ENCODE measurements at places on chromosomes 6 and 20. TPM values are rescaled to one million over a fixed set of nuclear protein-coding genes. Genes with fewer than 3 reads are reported as not detected.

BMP5 gene
- total RNA-seq = not detected

SAPCD1 gene
- total RNA-seq = 2.2 TPM

FAM209A gene
- total RNA-seq = not detected

DDX39B gene
- 412 TPM for total RNA-seq

MBOAT1 gene
- 7.1 TPM for total RNA-seq

TMEM200A gene
- 17.1 TPM for total RNA-seq

TREM2 gene
- not detected for total RNA-seq

SIRPA gene
- 50.2 TPM for total RNA-seq

CCN6 gene
- 1.5 TPM for total RNA-seq

TMEM242 gene
- total RNA-seq = 6.7 TPM

- no peak for DNase-seq
Observed at GRCh38 chr6:160513836-160514235, 150.2 kb downstream of the LPA start.

DNA sequence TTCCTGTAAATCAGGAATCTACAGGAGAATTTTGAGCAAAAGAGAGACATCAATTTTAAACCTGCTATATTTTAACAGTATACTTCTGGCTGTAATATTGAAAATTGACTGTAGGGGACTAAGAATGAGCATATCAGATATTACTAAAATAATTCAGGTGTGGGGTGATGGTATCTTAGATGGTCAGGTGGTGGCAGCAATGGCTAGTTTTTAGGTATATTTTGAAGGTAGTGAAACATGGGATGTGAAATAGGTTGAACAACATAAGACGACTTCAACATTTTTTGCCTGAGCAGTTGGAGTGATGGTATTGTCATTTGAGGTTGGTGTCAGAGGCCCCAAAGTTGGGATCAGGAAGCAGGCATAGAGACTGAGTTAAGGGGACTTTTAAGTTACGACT is 32.1 kb downstream of the FAM83B start:
- DNase-seq = no peak

- no peak for DNase-seq
Observed at GRCh38 chr6:138486249-138487101, 12.8 kb downstream of the NHSL1 start.

DNA sequence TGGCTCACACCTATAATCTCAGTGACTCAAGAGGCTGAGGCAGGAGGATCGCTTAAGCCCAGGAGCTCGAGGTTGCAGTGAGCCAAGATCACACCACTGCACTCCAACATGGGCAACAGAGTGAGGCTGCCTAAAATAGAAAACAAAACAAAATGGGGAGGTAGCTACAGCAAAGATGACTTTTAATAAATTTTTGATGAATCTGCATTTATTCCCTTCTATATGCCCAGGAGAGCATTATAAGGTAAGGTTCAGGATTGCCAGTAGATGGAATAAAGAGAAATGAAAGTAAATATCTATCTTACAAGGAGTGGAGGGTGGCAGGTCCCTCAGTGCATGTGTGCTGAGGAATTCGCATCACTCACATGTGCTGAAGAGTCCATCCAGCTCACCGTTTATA is 24.2 kb downstream of the UNC5CL start:
- no peak for DNase-seq

- peak; percentile 62 for DNase-seq
Observed at GRCh38 chr6:112281821-112282615, 27.7 kb upstream of the LAMA4 start.

- DNase-seq = no peak
Observed at GRCh38 chr20:49712996-49713752, 504 bp downstream of the B4GALT5 start.

- DNase-seq = no peak
Observed at GRCh38 chr6:1424306-1424927, 35.0 kb downstream of the FOXF2 start.

DNA sequence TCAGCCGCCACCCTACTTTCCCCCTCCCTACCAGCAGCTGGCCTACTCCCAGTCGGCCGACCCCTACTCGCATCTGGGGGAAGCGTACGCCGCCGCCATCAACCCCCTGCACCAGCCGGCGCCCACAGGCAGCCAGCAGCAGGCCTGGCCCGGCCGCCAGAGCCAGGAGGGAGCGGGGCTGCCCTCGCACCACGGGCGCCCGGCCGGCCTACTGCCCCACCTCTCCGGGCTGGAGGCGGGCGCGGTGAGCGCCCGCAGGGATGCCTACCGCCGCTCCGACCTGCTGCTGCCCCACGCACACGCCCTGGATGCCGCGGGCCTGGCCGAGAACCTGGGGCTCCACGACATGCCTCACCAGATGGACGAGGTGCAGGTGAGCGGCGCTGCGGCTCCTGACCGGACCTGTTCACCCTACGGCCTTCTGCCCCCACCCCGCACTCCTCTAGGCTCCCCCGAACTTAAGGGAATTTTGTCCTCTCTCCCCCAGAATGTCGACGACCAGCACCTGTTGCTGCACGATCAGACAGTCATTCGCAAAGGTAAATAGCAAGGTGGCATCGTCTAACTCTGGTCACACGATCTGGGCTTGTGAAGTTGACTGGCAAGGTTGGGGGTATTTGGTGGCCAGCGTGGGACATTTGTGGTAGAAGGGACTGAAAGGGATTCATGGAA is 2.3 kb downstream of the TFAP2C start:
- no peak for DNase-seq

DNA sequence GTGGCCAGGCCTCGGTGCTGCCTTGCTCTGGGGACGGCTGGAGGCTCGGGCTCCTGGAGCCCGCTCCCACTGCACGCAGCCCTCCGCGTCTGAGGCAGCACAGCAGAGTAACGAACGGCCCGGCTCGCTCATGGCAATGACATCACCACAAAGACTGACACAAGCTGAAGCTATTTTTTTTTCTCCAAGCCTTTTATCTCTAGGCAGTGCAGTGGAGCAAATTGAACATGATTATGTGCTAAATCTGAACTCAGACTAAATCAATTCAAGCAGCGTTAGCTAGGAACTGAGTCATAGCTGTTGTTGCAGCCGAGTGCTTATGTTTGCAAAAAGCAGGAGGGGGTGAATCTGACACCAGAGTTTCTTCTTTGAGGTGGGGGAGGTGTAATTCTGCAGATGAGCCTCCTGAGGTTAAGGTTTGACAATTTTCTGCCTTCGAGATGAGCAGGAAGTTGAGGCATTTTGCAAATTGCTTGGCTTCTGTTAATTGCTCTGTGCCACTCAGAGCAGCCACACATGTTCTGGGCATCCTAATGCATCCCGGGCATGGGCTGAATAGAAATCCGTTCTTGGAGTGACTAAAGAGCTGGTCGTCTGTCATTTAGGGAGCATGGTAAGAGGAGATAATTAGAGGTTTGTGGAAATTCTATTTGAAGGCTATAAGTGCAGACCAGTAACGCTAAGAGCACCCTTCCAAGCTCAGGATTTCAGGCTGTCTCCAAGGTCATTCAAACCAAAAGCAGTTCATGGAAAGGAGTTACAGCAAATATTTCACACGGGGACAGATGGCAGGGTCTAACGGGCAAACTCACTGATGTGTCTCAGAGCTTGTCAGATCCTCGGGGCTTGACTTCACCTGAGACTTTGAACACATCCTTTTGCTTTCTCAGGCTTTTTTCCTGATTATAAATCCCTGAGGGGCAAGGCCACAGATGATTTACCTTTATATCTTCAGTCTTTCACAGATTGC is 155.1 kb upstream of the ENPP5 start:
- peak; percentile 34 for DNase-seq

DNA sequence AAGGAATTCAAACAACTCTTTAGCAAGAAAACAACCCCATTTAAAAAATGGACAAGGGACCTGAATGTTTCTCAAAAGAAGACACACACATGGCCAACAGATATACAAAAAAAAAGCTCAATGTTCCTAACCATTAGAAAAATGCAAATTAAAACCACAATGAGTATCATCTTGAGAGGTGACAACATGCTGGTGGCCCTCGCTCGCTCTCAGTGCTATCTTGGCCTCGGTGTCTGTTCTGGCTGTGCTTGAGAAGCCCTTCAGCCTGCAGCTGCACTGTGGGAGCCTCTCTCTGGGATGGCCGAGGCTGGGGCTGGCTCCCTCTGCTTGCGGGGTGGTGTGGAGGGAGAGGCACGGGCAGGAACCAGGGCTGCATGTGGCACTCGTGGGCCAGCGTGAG is 13.4 kb downstream of the SPINT4 start:
- no peak for DNase-seq

DNA sequence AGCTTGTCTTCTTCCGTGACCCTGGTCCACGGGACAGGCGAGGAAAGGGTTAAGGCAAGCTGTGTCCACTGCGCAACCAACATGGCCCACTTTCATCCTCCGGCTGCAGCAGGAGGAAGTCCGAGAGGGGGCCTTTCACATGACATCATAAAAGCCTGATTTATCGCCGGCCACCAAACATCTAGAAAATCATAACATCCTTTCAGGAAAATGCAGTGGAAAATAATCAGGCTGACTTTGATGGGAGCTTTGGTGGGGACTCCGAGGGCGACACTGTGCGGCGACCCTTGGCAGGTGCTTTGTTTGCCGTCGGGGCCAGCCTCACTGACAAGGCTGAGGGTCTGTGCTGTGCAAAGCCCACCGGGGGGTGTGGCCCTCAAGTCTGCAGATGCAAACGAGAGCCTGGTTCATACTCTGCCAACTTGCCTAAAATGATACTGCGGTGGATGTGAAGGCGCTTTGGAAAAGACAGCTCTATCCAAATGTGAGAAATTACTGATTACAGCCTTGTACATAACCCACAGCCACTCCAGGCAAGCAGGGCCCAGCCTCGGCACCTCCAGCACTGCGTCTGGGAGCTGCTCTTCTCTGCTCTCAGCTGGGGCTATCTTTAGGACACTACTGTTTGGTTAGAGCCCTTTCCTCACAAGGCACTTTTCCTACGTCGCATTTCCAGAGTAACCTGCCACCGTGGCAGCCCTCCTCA is 25.7 kb downstream of the FOXC1 start:
- DNase-seq = no peak

- peak; percentile 70 for DNase-seq
Observed at GRCh38 chr6:36368921-36369865, 18.3 kb downstream of the ETV7 start.

DNA sequence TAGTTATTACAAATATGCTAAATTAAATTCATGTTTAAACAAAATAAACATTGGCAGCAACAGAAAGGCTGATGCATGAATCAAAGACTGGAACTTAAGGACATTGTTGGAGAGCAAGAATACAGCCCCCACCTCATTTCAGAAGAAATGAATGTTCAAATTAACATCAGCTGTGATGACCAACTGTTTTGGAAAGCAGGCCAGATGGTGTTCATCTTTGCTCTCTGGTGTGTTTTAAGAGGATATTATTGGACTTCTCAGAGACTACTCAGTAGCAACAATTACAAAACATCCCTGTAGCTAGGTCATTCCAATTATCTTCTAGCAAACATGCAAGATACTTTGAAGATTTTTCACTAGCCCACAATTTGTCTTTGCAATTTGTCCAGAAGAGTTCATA is 118.6 kb upstream of the DOK5 start:
- no peak for DNase-seq

DNA sequence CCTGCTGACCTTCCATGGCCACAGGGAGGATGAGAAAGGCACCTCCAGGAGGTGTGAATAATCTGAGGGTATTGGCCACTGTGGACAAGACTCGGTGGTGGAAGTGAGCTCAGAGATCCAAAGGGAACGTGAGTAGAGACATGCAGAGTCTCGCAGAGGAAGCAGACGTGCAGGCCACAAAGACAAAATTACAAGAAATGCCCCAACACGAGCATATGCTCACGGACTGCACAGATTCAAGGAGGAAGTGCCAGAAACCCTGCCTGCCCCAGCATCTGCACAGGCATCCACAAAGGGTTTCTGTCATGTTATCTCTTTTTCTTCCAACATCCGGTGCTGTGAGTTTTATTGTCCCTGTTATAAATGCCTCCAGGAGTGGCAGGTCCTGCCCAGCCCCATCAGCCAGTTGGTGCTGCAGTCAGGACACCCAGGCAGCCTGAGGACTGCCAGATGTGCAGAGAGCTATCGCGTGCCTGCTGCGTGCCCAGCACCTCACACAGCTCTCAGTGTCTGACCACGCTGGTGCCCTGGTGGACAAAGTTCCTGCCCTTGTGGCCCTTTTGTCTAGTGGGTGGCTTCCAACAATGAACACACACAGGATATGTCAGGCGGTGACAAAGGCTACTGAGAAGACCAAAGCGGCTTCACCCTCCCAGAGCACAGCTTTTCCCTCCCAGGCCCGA is 34.0 kb upstream of the FANCE start:
- no peak for DNase-seq

GRCh38 chr6:22067671-22068070 is 229.2 kb downstream of the PRL start:
- no peak for DNase-seq

DNA sequence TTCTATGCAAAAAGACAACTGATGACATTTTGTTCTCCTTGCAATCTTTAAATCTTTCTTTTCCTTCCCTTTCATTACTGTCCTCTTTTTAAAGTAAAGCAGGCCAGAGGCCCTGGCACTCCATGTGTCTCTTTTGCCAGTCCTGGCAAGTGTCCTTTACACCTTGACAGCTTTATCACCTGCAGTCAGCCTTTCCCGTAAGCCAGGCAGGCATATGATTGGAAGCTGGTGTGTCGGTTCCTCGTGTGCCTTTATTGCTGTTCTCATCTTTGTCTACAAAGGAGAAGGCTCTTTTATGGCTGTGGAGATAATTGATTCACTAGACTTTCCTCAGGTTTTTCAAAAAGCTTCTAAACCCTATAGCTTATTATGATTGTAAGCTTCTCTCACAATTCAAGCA is 162.3 kb upstream of the FBXL4 start:
- no peak for DNase-seq

GRCh38 chr6:122568350-122568749 is 41.9 kb upstream of the PKIB start:
- DNase-seq = no peak

GRCh38 chr6:43621836-43622180 is 7.3 kb downstream of the GTPBP2 start:
- DNase-seq = no peak

GRCh38 chr20:22949331-22950109 is 85.6 kb upstream of the SSTR4 start:
- no peak for DNase-seq

- no peak for DNase-seq
Observed at GRCh38 chr6:162237331-162237730, 490.2 kb downstream of the PRKN start.

- no peak for DNase-seq
Observed at GRCh38 chr6:122995921-122996793, at the start of gene CLVS2. Gene CLVS2, plus strand, starts transcription at chr6:122996235. Its CDS starts 1,543 bp downstream, at chr6:122997778.

DNA sequence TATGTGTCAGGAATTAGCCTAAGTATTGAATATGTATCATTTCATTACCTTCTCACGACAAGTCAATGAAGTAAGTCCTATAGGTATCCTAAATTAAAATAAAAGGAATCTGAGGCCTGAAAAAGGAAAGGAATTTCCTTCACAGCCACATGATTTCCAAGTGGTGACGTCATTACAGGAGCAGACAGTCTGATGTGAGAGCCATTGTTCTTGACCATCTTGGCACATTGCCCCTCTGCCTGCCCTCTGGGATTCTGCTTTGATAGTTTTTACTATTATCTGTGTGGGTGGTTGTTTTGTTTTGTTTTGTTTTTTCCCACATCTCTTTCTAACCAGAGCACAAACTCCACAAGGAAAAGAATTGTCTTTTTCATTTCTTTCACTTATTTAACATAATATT is 219.8 kb upstream of the UFL1 start:
- peak; percentile 70 for DNase-seq

GRCh38 chr6:47479140-47479508 is 1.5 kb downstream of the CD2AP start:
- DNase-seq = no peak
